ENCODE measurements at places on chromosomes 6 and 20.

DNA sequence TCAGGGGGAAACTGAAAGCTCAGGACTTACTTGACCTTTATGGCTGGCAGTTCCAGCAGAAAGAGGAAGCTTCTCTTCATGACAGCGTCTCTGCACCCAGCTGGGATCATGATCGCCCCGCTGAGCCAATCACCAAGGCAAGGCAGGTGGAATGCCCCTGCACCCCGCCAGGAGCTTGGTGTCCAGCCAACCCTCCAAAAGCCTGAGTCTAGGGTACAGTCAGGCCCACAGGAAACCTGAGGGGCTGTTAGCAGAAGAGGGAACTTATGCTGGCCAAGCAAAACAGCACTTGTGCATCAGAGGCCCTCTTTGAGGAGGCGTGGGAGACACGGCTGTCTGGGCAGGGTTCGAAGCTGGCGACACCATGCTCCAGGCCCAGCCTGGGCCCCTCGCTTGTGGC is 188.3 kb upstream of the GMDS start:
- DNase-seq: no peak

GRCh38 chr6:140209775-140210174 is 835.3 kb upstream of the CITED2 start:
- no peak for DNase-seq

- DNase-seq: no peak
Measured at GRCh38 chr6:9409126-9409525, 973.8 kb upstream of the SLC35B3 start.

DNA sequence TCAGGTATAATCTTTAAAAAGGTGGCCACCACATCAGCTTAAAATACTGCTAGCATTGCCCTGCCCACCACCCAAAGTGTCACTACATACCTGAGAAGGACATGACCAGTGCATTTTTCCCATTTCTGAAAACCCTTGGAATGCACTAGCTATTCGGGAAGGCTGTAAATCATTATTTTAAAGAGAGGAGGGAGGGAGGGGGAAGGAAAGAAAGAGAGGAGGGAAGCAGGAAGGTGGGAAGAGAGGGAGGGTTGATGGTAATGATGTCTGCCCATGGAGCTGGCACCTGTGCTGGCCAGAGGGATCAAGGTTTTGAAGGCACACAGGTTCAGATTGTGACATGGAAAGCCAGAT is 32.4 kb downstream of the VAPB start:
- no peak for DNase-seq

GRCh38 chr6:74057326-74057725 is 361.3 kb downstream of the CD109 start:
- DNase-seq: no peak

DNA sequence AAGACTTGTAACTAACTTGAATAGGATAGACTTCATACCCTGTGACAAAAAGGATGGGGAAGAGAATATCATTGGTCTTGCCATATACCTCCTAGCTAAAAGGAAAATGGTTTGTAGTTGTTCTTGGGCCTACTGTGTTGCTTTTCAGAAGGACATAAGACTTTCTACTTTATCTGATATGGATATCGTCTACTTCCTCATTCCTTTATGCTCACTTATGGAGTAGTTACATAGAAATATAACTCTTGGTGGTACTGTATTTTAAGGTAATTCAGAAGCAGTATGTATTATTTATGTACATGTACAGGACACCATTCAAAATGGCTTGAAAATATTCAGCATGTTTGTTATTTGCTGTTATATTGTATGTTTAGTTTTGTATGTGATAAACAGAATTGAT is 8.0 kb downstream of the FAM217B start:
- no peak for DNase-seq

All from cerebellar nuclear complex (tissue), 1 donor.